ENCODE measurements at places on chromosomes 4 and X.

DNA sequence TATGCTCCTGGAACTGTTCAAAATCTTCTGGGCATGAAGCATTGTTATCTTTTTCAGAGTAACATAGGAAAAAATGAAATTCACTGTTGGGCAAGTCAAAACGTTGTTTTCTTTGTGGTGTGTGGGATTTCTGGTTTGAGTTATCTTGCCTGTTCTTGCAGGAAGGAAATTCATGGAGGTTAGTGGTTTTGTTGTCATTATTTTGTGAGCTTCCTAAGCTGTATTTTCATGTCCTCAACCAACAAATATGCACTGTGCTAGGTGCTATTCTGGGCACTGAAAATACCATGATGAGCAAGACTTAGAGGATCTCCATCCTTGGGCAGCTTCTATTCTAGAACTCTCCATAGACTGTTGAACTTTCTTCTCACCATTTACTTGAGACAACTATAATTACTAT is 16.9 kb downstream of the SPINK2 start:
- DNase-seq = no peak

GRCh38 chrX:52574416-52575275 is 57.8 kb upstream of the XAGE1B start:
- peak; percentile 38 for DNase-seq

- no peak for DNase-seq
These were observed 117.8 kb upstream of the PJA1 start for GRCh38 chrX:69282893-69283690.

DNA sequence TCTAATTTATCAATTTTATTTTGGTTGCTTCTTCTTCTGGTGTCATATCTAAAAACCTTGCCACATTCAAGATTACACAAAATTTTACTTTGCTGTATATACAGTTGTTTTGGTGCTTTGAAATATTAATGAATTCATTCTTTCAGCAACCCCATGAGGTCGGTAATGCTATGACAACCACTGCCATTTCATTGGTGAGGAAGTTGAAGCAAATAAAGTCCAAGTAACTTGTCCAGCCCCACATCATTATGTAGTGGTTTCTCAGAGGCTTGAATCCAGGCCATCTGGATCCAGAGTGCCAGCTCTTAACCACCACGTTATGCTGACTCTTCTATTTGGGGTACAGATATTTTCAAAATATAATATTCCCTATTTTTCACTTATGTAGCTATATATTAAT is 42.2 kb downstream of the UGT2A3 start:
- no peak for DNase-seq

DNA sequence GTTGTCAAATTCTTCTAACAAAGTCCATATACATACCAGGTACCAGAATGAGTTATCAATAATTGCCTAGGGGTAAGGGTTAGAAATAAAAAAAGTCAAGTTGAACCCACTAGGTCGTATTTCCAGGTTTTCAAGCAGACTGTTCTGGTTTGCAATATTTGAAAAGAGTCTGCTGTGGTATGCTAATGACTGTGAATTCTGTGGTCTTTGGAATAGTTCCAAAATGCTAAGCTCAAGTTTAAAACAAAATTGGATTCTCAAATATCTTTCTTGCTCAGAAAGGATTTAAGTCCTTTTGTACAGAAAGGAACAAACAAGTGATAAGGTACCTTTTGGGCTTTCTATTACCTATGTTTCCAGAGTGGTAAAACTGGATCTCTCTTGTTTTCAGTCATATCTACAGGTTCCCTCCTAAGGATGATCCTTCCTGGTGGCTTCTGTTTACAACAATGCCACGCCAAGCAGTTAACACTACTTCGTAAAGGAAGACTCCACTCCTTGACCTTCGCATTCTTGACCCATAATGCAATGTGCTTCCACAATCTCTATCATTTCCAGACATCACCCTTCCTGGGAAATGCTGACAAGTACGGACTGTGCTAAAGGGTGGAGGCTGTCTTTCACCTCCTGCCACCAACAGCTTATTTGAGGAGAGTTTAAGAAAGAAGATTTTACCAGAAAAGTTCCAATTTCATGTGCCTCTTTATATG is 531.7 kb upstream of the FTHL17 start:
- no peak for DNase-seq

- DNase-seq = no peak
These were observed 83.0 kb upstream of the DCLK2 start for GRCh38 chr4:149995134-149995756.

DNA sequence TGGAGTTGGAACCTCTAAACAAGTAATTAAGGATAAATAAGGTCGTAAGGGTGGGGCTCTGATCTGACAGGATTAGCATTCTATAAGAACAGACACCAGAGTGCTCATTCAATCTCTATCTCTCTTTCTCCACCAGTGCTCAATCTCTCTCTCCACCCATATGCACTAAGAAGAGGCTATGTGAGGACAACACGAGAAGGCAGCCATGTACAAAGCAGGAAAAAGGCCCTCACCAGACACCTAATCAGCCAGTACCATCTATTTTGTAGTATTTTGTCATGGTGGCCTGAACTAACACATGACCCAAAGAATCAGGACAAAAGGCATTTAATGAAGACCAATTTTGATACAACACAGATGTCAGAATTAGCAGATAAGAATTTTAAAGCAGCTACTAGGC is 16.8 kb downstream of the RFC1 start:
- DNase-seq = no peak

DNA sequence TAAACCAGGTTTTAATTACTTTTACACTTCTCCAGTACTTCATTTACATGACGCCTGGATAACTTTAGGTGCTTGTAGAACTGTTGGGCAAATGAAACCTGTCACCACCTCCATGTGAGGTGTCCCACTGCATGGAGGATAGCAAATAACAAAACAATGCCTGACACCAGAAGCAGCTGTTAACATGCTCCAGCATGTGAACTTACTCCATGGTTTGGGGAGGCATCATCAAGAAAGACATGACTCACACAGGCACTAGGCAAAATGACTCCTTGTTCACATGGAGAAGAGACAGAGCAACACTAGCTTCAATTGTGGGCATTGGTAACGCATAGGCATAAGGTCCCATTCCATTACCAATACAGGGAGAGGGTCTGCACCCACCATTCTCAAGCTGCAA is 198.1 kb upstream of the F9 start:
- no peak for DNase-seq

- DNase-seq = no peak
These were observed 92.7 kb downstream of the TBL1X start for GRCh38 chrX:9557521-9557920.

DNA sequence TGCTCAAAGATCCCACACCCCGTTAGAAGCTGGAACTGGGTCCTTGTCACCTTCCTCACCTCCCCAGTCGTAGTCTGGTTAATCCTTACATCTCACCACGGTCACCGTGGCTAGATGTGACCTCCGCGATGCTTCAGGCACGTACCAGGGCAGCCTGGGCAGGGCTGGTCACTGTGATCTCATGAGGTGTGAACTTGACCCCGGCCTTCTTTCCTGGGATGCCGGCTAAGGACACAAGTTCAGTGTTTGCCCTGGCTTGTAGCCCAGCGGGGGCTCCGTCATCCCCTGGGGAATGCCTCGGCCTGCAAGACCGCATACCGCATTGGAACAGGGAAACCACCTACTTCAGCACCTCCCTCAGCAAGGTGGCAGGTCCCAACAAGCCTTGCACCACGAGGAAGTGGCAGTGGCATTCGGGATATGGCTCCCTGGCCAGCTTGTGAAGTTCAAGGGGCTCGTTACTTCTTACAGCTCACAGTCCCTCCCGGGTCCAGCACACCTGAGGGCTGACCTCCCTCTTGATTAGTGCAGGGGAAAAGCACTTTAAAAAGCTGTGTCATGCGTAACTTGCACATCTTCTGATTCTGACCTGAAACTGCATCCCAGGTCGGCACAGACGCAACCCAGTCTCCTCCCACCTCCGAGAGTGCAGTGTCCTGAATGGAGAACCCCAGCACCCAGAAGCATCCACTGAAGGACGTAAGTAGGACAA is 25.9 kb downstream of the NOP14 start:
- DNase-seq = no peak

- DNase-seq = no peak
These were observed 836 bp upstream of the LNX1 start for GRCh38 chr4:53592122-53592521.

DNA sequence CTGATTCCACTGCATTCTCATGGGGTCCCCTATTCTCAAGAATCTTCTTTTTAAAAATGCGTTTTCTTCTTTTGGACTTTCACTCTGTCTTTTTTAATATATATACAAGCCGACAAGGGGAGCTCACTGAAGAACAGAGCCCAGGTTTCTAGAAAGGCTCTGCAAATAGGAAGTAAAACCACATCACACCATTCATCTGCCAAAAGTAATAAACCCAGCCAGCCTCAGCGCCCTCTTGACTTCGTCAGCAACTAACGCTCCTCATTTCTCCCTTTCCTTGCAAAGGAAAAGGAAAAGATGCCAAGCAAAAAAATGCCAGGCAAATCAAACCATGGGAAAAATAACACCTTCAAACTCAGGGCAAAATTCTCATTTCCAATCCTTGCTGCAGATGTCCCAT is 136.4 kb downstream of the HHIP start:
- no peak for DNase-seq

- no peak for DNase-seq
These were observed 7.2 kb downstream of the TIMM17B start for GRCh38 chrX:48890296-48890925.

- no peak for DNase-seq
These were observed 345.1 kb upstream of the PITX2 start for GRCh38 chr4:110967936-110968335.

- no peak for DNase-seq
These were observed 156.0 kb downstream of the DCLK2 start for GRCh38 chr4:150234246-150234645.

GRCh38 chrX:103573202-103573601 is 12.1 kb upstream of the TCEAL4 start:
- DNase-seq = no peak

DNA sequence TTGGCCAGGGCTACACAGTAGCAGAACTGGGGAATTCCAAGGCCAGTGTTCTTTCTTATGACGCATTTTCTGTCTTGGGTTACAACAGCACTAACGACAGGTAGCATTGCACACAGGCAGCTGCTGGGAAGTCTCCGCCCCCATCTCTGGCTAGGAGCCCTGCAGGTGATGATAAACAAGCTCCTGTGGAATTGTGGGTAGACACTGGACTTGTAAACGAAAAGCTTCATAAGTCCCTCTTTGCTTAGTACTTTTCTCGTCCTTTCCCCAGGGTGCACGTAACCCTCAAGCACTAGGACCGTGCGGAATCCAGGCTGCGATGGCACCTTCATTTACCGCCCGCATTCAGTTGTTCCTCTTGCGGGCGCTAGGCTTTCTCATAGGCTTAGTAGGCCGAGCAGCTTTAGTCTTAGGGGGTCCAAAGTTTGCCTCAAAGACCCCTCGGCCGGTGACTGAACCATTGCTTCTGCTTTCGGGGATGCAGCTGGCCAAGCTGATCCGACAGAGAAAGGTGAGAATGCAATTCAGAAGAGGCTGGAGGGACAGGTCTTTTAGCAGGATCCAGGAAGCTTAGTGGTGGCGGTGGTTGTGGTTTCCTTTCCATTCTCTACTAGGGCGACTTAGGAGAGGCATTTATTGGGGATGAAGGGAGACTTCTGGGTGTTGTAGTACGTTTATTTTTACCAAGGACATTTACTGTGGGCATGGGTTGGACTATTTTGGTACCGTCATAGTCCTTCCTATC is at the start of gene FAAH2:
FAAH2 (plus strand) TSS at position 200 of the 745 bp plus-strand sequence; CDS start at position 320, 120 bp downstream.
- DNase-seq = no peak

DNA sequence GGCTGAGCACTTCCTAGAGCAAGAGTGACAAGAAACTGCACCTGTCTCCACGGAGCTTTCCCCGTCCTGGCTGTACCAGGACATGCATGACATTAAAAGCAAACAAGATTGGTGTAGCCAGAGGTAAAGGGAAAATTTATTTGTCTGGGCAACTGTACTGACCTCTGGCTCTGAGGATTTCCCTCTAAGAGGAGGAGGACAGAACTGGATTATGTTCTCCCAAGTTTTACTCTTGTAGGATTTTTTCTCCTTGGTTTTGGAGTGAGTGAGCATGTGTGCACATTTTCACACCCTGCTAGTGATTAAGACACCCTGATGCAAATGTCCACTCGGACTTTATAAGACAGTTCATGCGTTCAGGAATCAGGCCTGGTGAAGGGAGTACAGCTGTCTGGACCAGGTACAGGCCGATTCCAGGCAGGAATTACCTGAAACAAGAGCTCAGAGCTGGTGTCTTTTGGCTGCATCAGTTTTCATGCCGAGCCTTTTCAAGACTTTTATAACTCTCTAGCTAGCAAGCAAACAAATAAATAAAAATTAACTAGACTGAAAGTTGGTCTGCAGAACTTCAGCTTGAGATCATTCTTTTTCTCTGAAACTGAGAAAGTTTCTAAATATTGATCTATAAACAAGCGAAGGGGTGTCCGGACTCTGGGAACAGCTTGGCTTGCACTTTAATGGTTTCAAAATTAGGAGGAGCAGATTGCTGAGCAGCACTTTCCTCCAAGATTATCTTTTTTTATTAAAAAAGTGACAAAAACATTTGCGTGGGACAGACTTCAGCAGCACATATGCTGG is 51.3 kb upstream of the SPRY1 start:
- no peak for DNase-seq

GRCh38 chr4:129806986-129807385 is 711.0 kb downstream of the C4orf33 start:
- DNase-seq = no peak

DNA sequence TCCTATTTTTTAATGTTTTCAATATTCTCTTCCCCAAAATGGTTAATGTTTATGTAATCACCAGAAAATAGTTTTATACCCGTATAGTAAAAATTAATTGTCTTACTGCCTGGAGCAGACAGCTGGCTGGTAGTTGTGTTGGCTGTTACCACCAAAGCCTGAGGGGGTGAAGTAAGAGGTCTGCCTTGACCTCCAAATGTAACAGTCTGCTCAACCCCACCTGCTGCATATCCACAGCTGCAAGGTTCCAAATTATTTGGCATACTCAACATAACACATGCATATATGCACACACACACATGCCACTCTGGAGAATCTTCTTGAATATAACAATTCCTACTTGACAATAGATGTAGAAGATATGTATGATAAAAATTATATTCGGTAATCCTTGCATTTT is 624.3 kb downstream of the ADGRL3 start:
- no peak for DNase-seq

GRCh38 chr4:159052315-159052714 is 50.6 kb upstream of the RAPGEF2 start:
- no peak for DNase-seq

- DNase-seq = no peak
These were observed 30.8 kb downstream of the SPINK2 start for GRCh38 chr4:56790691-56791091.

GRCh38 chr4:52750819-52751486 is at the start of gene ERVMER34-1:
ERVMER34-1 (minus strand) TSS chr4:52751425; CDS start chr4:52745520, 5,905 bp downstream.
- DNase-seq = peak; percentile 41
